ENCODE measurements at places on chromosomes 6 and 20.
A peak's percentile ranks its signal among the peaks of the same experiment; 100 is the strongest.

- DNase-seq = peak; percentile 90
Observed at GRCh38 chr6:36442671-36443470, at the start of the genes KCTD20 and PXT1. KCTD20 (plus strand) TSS chr6:36443000; CDS start chr6:36470098, 27,098 bp downstream. PXT1 (minus strand) TSS chr6:36442854; CDS start chr6:36426082, 16,772 bp downstream.

DNA sequence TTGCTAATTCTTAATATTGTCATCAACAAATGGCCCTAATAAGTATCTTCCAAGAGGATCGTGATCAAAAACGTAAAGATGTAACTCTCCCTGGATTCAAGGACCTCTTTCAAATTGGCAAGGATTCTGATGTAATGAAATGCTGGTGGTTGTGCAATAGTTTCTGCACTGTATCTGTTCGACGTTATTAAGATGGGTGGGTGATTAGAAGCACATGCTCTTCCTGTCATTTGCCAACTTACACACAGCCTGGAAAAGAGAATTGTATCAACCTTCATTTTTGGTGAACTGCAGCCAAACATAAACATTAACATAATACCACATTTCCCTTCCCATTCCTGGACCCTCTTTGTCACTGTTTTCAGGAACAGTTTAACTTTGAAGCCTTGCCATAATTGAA is 9.8 kb downstream of the FOXQ1 start:
- no peak for DNase-seq

DNA sequence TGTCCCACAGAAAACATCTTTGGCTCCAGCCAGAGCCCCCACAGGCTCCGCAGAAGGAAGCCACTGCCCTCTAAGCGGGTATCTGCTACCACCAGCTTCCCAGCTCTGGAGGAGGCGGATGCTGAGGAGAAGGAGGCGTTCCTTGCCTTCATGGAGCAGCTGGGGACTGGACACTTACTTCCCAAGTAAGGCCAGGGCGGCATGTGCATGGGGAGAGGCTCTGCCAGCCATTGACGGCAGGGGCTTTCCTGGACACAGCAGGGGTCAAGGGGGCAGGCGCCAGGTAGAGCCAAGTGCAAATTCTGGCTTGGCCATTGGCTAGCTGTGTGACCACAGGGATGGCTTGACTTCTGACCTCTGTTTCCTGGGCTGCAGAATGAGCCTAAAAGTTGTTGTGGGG is 17.8 kb downstream of the RAB44 start:
- DNase-seq = no peak

- no peak for DNase-seq
Observed at GRCh38 chr6:106501960-106502371, 127.3 kb downstream of the RTN4IP1 start.

DNA sequence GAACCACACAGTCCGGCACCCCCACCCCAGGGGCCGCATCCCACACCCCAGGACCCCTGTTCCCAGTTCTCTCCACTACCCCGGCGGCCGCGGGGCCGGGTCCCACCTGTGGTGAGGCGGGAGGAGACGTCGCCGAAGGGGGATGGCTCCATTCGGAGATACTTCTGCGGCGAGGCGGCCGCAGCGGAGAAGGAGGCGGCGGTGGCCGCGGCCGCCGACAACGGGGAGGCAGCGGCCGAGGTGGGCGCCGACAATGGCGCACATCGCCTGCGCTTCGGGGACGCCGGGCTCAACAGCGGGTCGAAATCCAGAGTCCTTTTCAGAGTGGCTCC is 723 bp downstream of the AKIRIN2 start:
- DNase-seq = peak; percentile 55

GRCh38 chr6:71103130-71103529 is 146.3 kb upstream of the B3GAT2 start:
- DNase-seq = no peak

DNA sequence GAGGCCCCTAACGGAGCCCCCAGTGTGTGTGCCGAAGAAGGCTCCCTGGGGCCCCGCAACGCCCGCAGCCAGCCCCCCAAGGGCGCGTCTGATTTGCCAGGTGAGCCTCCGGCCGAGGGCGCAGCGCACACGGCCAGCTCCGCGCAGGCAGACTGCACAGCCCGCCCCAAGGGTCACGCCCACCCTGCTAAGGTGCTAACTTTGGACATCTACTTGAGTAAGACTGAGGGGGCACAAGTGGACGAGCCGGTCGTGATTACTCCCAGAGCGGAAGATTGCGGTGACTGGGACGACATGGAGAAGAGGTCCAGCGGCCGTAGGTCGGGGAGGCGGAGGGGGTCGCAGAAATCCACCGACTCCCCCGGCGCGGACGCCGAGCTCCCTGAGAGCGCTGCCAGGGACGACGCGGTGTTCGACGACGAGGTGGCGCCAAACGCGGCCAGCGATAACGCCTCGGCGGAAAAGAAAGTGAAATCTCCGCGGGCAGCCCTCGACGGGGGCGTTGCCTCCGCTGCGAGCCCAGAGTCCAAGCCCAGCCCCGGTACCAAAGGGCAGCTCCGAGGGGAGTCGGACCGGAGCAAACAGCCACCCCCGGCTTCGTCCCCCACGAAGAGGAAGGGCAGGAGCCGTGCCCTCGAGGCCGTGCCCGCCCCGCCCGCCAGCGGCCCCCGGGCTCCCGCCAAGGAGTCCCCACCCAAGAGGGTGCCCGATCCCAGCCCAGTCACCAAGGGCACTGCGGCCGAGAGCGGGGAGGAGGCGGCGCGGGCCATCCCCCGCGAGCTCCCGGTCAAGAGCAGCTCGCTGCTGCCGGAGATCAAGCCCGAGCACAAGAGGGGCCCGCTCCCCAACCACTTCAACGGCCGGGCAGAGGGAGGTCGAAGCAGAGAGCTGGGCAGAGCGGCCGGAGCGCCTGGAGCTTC is 117.0 kb downstream of the RTN4IP1 start:
- peak; percentile 91 for DNase-seq

- DNase-seq = no peak
Observed at GRCh38 chr20:63428906-63429575, 43.4 kb downstream of the KCNQ2 start.

- DNase-seq = no peak
Observed at GRCh38 chr20:41204304-41205265, 67.2 kb downstream of the PLCG1 start.

DNA sequence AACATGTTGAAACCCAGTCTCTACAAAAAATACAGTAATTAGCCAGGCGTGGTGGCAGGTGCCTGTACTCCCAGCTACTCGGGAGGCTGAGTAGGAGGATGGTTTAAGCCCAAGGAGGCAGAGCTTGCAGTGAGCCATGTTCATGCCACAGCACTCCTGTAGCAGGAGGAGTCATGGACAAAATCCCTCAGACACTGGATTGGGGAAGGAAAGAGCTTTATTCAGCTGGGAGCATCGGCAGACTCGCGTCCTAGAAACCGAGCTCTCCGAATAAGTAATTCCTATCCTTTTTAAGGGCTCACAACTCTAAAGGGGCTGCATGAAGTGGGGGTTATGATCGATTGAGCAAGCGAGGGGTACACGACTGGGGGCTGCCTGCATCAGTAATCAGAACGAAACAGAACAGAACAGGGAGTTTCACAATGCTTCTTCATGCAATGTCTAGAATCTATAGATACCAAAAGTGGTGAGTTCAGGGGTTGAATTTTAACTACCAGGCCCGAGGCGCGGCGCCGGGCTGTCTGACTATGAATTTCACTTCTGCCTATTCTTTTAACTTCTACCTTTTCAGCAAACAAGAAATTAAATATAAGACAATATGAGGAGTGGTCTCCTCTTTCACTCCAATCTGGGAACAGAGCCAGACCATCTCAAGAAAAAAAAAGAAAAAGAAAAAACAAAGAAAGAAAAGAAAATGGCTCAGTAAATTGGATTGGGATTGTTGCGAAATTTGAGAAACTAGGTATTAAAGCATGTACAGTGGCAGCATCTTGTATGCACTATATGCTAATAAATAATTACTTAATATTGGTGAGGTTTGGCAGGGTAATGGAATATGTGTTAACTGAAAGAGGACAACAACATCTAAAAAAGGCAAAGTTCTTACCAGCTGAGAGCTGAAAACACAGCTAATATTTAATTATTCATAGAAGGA is 23.6 kb downstream of the HMGN4 start:
- no peak for DNase-seq

DNA sequence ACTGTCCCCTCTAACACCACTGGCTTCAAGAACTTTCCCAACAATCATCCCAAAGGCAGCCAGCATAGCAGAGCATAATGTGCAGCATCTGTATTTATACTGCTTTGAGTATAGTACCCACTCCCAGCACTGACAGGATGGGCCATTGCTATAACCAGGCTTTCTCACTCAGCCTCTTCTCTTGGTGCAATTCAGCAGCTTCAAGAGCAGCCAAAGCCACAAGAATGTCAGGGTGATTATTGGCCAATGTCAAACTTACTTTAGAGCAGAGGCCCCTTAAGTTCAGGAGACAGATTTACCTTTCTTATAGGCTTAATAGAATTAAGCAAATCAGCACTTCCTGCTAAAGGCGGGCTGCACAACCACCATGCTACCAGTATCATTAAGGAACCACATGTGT is 232.4 kb upstream of the RSPO3 start:
- no peak for DNase-seq

GRCh38 chr6:110795271-110795670 is 20.0 kb downstream of the CDK19 start:
- no peak for DNase-seq

- no peak for DNase-seq
Observed at GRCh38 chr6:125798734-125799508, 8.2 kb downstream of the NCOA7 start.

- no peak for DNase-seq
Observed at GRCh38 chr6:3797231-3798054, 45.9 kb upstream of the PXDC1 start.

GRCh38 chr20:46308258-46309157 is at the start of gene CDH22:
CDH22 (minus strand) TSS chr20:46308498; CDS start chr20:46251294, 57,204 bp downstream.
- no peak for DNase-seq

DNA sequence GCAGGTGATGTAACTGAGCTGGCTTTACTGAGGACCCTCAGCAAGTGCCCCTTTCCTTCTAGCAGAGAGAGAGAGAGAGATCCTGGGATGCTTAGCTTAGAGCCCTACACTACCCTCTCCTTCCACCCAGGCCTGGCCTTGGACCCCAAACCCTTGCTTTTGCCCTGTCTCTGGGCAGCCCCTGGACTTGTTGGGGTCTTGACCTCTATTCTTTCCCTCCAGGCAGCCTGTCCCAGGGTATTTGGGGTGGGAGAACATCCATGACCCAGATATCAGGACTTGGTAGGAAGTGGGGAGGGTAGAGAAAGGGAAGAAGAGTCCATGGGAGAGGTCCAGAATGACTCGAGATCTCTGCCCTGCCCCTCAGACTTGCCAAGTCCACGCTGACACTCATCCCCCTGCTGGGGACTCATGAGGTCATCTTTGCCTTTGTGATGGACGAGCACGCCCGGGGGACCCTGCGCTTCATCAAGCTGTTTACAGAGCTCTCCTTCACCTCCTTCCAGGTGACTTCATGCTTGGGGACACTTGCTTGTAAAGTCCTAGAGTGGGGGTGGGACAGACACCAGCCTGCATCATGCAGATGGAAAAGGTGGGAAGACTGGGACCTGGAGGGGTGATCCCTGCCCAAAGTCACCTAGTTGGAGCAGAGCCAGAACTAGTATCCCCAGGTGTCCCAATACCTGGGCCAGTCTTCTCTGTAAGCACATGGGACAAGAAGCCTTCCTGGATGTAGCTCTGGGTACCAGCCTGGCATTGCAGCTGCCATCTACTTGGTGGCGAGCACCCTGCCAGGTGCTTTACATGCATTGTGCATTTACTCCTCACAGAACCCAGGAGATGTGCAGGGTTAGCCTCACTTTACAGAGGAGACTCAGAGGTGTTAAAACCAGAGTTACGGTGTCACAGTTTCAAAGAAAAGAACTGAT is 30.9 kb downstream of the GLP1R start:
- DNase-seq = no peak

DNA sequence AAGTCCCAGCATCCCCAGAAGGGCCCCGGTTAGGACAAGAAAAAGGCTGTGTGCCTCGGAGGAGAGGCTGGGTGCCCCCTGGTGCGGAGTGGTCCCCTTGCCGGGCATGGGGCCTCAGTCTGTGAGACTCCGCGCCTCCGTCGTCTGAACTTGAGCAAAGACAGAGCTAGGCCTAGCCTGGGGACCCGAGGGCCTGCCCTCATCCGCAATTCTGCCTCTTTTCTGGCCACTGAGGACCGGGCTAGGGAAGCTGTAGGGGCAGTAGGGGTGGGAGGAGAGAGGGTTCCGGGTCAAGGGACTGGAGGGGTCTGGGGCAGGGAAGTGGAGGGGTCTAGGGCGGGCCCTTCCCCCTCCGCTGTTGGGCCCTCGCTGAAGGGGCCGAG is 550 bp upstream of the HSPA12B start:
- no peak for DNase-seq

DNA sequence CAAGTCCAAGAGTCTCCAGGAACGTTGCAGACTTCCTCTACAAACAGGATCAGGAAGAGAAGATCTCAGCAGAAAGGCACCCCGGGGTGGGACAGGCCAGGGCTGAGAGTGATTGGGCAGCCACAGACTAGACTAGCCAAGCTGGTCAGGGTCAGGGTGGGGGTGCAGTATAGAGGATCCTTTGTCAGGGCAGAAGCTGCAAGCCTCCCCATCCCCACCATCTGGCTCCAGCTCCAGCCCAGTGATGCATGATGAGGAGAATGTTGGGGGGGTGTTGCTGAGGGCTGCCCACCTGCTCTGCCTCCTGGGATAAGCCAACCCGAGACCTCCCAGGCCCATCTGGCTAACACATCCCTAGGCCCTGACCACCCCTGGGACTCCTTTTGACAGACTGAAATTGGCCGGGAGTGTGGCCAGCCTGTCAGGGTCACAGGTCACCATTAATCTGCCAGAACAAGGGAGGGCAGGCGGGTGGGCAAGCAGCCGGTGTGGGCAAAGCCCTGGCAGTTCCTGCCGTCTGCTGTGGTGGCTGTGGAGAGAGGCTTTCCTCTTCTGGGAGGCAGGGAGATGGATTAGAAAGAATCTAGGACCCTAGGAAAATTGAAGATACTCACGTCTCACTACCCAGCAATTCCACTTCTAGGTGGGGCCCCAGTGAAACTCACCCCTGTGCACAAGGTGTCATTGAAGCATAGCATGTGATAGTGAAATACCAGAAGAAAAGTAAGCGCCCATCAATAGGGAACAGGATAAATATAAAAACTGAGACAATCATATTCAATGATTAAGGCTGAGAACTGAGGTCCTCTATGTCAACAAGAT is 22.1 kb upstream of the SNTA1 start:
- no peak for DNase-seq

GRCh38 chr6:87396595-87397392 is 11.0 kb upstream of the CFAP206 start:
- no peak for DNase-seq

GRCh38 chr6:3750317-3751076 is 1.0 kb downstream of the PXDC1 start:
- peak; percentile 78 for DNase-seq

- DNase-seq = no peak
Observed at GRCh38 chr6:14635934-14636591, 518.5 kb downstream of the CD83 start.

Data from left colon (tissue), 2 donors.